Activated gamma-delta T cell treated with Interleukin-2 at 50 U/mL for 16 hours (primary cell): ENCODE measurements at places on chromosomes 7 and 10.
A peak's percentile ranks its signal among the peaks of the same experiment; 100 is the strongest.

- DNase-seq: peak; percentile 31
These were observed 23.8 kb upstream of the ZNF735 start for GRCh38 chr7:64183126-64183742.

DNA sequence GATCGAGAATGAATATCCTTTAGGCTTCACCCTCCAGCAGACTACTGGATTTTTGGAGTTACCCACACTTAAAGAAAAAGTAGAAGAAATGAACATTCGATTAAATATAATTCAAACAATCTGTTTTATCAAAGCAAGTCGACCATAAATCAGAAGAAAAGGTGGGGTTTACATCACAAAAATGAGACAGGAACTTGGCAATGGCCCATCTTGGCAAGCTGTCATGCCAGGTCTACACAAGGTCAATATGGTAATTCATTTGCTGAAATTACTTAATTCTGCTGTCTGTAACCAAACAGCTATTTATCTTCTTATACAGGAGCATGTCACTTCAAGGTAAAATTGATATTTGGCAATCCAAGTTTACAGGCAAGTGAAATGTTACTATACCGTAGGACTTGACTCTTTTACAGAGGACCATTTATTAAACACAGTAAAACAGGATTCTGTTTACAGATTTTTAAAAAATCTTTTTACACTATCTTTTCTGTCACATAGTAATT, 640.6 kb upstream of the NRP1 start:
- no peak for DNase-seq

DNA sequence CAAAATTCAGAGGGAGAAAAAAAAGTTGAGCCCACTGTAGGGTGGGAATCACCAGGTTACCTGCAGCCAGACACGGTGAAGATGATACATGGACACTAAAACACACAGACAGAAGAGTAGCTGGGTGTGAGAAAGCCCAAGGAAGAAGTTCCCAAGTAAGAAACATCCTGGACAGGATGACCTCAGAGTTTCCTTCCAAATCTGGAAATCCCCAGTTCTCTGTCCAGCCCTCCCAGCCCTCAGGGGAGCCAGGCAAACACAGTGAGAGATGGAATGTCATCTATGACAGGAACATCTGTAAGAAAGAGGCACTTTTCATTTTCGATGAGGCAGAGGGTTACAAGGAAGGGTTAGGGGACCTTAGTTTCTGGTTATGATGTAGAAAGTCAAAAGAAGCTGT, 125.1 kb upstream of the LYZL1 start:
- DNase-seq: no peak

GRCh38 chr7:2037808-2038522, 194.8 kb downstream of the MAD1L1 start:
- DNase-seq: no peak

DNA sequence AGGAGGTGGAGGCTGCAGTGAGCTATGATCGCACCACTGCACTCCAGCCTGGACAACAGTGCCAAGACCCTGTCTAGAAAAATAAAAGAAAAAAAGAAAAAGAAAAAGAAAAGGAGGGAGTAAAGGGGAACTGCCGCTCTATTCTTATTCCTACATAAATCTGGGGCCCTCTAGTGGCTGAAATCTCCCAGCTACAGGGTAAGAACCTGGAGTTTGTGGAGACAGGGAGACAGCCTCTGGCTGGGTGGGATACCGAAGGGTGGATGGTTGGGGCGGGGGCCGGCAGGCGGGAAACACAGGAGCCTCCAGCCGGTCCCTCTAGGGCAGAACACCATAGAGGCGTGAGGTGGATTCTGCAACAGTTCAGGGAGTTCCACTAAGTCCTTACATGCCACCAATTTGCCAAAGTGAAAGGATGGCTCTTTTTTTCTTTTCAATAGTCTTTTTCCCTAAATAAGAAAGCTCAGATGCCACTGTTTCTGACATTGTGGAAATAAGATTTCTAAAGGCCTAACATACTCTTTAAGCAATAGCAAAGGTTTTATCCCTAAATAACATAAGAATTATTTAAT, 117.3 kb downstream of the SVIL start:
- no peak for DNase-seq

GRCh38 chr10:8079126-8079525, 24.6 kb downstream of the GATA3 start:
- no peak for DNase-seq

DNA sequence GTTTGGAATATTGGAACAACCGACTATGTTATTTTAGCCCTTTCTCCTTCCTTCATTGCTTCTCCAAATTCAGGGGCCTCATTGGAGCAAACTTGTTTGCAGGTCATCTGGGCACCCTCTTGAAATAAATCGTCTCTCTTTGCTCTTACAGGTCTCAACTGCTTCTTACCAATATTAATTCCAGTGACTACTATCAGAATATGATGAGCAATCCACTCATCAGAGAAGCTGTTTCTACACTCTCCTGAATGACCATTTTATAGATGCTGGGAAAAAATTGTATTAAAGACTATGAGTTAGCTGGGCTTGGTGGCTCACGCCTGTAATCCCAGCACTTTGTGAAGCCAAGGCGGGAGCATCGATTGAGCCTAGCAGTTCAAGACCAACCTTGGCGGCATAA, 12.5 kb upstream of the HNRNPF start:
- DNase-seq: no peak

DNA sequence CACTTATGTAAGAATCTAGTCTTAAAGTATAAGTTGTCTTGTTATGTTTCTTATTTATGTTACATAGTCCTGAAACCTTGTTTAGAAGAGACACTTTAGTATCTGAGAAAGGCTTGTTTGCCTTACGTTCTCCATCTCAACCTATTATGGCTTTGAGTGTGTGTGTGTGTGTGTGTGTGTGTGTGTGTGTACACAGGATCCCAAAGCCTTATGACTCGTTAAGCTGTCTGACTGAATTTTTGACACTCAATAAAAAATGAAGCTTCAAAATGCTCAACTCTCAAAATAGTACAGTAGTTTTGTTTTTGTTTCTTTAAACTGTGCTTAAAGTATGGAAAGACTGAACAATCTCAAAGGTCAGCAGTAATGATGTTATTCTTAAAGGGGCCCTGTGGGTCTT, 18.0 kb downstream of the CALU start:
- no peak for DNase-seq

DNA sequence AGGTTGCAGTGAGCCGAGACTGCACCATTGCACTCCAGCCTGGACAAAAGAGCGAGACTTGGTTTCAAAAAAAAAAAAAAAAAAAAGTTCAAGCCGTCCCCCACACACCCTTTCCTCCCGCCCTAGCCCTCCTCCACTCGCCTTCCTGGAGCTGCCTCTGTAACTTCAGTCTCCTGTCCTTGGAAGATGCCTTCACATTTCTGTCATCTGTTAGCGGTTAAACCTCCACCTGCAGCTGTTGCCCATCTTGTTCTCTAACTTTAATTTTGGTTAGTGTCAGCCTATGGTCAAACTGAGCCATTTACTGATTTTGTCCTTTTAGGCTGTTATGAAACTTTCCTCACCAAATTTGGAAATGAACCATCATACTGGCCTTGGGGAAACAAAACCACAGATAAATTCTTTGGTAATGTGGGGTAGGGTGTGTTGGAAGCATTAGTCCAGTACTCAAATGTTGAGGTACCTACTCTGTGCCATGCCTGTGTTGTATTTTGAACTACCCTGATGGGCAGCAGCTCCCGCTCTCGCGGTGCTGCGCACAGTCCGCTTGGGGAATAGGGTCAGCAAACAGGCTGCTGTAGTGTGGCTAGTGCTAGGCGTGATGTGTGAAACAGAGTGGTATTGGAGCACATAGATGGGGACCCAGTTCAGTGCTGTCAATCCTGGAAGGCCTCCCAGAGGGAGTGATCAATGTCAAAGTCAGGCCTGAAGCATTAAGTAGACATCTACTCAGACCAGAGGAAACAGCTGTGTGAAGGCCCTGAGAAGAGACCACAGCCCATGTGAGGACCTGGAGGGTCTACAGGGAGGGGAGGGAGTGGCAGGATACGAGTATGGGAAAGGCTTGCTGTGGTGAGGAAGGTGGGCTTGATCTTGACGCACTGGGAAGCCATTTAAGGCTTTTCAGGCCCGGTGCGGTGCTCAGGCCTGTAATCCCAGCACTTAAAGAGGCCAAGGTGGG, 26.9 kb downstream of the SFXN4 start:
- no peak for DNase-seq

GRCh38 chr7:66974986-66975590, 20.3 kb downstream of the SBDS start:
- no peak for DNase-seq

DNA sequence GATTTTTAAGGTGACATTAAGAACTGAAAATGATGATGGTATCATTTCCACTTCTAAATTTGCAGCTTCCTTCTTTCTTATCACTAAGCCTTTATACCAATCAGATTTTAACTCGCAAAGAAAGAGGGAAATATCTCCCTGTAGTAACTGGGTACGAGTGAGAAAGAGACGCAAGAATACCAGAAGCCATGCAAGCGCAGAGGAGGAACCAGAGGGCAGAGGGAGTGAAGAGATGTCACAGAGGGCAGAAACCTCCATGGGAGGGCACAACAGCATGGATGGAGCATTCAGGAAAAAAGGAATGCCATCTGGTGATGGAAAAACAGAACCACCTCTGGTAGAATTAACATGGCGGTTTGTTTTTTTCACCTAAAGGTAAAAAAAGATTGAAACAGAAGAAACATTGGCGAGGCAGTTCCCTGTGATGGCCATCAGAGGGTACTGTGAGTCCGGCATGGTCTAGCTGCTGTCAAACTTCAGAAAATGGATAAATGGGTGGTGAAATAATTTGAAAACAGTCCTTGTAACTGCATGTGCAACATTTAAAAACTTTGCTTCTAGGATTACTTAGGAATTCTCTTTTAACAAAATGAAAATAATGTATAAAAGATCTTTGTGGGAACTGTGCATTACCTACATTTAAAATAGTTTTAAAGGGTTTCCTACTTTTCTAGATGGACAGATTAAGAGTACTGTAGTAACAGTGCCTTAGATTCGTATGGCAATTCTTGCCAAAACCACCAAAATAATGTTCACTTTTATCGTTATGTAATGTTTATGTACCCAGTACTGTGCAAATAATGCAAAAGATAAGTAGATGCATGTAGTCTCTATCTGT, 91.8 kb downstream of the ARHGAP12 start:
- no peak for DNase-seq

DNA sequence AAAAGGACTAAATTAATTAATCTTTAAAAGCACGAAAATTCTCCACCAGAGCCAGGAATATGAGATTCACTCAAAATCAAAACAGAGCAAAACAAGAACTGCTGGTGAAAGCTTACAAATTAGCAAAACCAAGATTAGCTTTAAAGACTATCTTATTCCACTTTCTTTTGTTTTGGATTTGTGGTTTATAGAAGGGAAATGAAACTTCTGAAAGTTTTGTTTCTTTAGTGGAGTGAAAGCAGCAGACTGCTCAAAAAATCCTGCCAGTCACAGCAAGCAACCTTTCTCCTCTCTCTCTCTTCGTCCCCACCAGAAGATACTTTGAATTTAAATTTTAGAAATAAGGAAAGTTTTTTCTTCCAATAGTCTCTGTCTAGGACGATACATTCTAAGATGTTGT, 7.8 kb downstream of the ACTA2 start:
- DNase-seq: no peak

GRCh38 chr10:101817337-101818118, 716 bp downstream of the OGA start:
- DNase-seq: peak; percentile 31

GRCh38 chr7:26005683-26006410, 146.2 kb upstream of the NFE2L3 start:
- no peak for DNase-seq

- DNase-seq: no peak
These were observed 324.6 kb upstream of the IGFBP3 start for GRCh38 chr7:46245586-46246111.

DNA sequence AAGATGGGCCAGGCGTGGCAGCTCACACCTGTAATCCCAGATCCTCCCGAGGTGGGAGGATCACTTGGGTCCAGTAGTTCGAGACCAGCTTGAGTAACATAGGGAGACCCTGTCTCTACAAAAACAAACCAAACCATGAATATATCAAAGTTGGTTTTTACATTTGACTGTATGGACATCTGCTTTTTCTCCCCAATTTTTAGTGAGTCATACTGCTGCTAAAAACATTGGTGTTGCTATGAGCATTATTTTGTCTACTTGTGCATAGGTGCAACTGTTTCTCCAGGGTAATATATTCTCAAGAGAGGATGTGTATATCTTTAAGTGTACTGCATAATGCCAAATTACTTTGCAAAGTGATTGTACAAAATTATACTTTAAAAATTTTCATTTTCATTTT, 769 bp upstream of the TMEM248 start:
- no peak for DNase-seq

DNA sequence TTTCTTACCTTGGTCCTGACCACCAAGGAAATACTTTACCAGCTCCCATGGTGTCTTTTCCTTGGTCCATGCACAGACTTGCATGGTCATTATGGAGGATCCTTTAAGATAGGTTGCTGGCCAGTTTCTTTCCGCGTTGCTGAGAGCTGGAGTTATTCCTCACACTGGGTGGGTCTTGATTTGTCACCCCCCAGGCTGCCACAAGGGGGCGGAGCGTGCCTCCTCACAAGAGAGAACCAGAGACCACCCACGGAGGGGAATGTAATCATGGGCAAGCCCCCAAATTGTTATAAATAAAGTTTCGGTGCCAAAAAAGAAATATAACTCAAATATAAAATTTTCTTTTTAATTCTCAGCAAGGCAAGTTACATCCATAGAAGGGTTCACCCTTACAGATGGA, 10.5 kb upstream of the TRIM24 start:
- peak; percentile 36 for DNase-seq

- no peak for DNase-seq
These were observed 190.1 kb downstream of the LRRTM3 start for GRCh38 chr10:67115972-67116371.

GRCh38 chr10:3535001-3535400, 250.0 kb downstream of the KLF6 start:
- DNase-seq: no peak

- DNase-seq: no peak
These were observed 83.5 kb downstream of the ADK start for GRCh38 chr10:74234569-74234968.

DNA sequence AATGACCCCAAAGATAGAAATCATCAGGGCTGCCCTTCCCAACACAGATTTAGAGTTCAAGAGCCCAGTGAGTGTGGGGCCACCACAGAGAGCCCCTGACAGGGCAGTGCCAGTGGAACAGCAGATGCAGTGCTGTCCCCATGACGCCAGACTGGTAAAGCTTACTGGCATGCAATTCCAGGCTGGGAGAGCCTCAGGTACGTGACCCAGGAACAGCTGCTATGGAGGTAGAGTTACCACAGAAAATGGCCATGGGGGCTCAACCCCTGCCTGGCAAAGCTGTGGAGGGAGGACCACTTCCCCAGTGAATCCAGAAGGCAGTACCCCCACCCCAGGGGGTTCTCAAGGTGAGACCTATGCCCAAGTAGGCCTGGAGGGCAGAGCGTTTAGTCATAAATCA, 228.5 kb downstream of the POLR1F start:
- no peak for DNase-seq

DNA sequence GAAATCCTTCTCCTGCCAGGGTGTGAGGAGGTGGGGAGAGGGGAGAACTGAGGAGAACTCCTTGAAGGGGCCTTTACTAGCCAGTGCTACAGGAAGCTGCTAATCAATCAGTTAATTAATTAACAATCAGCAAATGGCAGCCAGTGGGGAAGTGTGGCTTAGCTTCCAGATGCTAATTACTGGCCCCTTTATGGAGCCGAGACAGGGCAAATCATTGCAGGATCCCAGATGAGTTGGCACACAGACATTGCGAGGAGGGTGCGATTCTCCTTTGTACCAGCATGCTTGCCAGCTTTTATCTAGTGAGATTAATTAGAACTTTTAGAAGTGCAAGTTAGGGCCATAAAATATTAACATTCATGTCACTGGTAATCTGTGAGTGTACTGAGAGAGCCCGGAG, 84.0 kb downstream of the XRCC2 start:
- DNase-seq: no peak
